Activated gamma-delta T cell treated with anti-CD3 and anti-CD28 coated beads, Interleukin-2, amount 50 U/mL, for 16 hours (primary cell): ENCODE measurements at places on chromosomes 7 and 10.

GRCh38 chr7:106848851-106849442 is 16.1 kb upstream of the PIK3CG start:
- DNase-seq = no peak

DNA sequence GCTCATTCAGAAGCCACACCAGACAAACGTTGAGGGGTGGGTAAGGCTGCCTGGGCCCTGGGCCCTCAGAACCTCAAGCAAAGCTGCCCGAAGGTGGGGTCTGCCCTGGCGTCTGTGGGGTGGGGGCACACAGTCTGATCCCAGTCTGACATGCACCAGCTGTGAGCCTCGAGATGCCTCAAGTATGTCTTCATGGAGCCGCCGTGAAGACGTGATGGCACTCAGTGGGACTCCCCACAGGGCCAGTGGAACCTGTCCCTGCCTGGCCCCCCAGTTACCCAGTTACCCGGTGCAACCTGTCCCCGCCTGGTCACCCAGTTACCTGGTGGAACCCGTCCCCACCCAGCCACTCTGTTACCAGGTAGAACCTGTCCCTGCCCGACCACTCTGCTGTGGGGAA is 351.2 kb downstream of the PTPRN2 start:
- no peak for DNase-seq

DNA sequence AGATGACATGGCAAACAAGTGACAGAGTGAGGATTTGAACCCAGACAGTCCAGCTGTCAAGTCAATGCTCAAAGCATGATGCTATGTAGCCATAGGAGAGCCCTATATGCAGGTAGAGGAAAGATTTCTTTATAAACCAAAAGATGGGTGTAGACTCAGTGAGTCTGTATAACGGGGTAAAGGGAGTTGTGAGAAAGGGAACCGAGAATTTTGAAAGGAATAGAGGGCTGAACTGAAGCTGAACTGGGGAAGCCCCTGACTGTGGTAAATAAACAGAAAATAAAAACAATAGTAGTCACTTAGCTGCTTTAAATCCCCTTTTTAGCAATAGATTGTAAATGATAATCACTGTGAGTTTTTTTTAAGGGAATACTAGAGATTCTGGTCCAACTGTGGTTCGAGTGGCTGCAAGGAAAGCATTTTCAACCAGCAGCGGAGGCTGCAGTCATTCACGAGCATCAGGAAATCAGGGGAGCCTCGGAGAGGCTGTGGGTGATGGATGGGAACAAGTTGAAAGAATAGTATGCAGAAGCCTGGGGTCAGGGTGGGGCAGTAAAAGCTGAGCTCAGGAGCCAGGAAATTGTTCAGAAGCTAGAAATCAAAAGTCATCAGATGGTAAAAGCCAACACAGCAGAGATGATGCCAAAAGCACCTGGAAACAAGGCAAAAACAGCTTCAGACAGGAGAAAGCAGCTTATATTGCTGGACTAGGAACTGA is 393.5 kb downstream of the GFRA1 start:
- DNase-seq = no peak

DNA sequence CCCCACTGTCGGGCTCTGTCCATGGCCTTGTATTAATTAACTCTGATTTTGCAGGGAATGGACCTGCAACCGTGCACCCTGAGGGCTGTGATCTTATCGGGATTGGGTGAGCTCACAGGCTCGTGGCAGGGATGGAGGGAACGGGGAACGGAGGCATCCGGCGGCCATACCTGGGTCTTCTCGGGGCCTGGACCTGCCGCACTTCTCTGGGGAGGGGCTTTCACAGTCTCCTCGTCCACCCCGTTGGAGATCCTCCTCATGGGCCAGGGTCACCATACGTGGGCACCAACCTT is 57.5 kb upstream of the SHH start:
- no peak for DNase-seq

- no peak for DNase-seq
These were observed 45.2 kb downstream of the NSUN6 start for GRCh38 chr10:18606051-18606695.

DNA sequence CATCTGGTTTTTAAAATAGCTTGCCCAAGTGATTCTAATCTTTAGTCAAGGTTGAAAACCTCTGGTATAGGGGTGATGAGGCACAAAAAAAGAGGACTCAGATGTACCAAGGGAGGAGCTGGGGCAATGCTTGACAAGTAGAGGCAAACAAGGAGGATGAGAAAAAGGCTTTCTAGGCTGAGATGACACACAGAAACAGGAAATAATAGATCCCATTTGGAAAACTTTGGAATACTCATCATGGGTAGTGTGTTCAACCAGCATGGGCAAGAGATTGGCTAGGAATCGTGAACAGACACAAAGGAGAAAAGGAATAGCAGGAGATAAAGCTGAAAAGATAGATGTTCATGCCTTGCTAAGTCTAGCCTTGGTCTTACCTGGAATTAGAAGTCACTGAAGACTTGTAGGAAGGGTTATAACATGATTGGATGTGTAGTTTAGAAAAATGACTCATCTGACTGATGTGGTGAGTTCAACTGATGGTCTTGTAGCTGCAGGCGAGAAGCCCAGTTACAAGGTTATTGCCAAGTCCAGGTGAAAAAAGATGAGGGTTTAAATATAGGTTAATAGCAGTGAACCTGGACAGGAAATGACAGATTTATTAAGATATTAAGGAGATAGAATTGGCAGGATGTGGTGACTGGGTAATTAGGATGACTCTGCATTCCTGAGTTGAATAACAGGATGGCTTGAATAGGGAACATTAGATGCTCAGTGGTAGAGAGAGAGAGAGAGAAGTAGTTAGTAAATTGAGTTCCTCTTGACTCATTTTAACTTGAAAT is 214.0 kb upstream of the LRGUK start:
- DNase-seq = no peak

DNA sequence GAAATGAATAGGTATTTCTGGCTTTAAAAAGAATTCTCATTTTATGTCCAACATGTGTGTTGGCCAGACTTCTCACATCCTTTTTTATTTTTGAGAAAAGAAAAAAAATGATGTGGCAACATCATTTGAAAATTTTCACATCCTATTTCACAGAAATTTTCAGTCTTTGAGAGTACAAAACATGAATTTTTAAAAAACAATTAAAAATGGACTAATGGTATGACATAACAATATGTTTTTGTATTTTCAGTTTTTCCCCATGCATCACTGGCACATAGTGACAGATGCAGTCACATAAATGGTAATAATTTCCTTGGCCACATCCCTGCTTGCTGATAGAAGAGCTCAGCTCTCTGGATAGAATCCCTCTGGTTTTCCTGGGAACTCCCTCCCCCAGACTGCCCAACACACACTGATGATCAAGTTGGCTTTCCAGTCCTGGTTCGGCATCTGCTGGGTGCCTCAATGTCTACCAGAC is 188.5 kb upstream of the AGR3 start:
- no peak for DNase-seq

GRCh38 chr7:104252409-104253134 is 44.8 kb upstream of the ORC5 start:
- DNase-seq = no peak
